ENCODE measurements at places on chromosomes 4 and X.
A peak's percentile ranks its signal among the peaks of the same experiment; 100 is the strongest.

DNA sequence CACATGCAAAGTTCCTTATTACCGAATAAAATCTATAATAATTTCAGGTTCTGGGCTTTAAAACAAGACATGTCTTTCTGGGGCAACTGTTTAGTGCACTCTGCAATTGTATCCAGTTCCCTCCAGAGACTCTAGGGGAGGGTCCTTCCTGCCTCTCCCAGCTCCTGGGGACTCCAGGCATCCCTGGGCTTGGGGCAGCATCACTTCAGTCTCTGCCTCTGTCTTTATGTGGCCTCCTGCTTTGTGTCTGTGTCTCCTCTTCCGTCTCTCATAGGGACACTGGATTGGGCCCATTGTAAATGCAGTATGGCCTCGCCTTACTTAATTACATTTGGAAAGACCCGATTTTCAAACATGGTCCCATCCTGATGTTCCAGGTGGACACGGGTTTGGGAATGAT lies 10.9 kb upstream of the ASMTL start:
- DNase-seq = no peak

DNA sequence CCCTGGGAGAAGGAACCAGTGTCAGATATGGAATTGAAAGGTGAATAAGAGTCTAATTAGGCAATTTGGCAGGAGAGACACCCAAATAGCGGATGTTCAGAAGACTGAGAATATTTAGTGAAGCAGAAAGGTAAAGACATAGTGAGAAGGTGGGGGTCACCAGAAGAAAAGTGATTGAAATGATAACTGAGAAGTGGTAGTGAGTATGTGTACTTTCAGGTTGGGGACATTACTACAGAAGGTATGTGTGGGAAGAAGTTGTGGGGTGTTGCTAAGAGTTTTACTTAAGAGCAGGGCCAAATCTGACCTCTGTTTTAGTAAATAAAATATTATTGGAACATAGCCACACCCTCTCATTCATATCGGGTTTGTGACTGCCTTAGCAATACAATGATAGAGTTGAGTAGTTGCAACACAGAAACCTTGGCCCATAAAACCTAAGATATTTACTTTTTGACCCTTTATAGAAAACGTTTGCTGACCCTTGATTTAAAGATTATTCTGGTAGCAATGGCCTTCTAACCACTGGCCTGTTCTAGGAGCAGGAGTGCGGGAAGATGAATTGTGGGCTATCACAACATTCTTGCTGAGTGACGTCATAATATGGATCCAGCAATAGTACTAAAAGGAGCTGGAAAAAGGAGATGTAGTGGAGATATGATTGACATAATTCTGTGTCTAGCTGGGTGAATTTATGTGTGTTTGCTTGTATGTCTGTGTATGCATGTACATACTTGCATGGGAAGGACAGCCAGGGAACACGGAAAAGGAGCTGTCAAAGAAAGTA lies 115.3 kb downstream of the HS3ST1 start:
- DNase-seq = no peak

DNA sequence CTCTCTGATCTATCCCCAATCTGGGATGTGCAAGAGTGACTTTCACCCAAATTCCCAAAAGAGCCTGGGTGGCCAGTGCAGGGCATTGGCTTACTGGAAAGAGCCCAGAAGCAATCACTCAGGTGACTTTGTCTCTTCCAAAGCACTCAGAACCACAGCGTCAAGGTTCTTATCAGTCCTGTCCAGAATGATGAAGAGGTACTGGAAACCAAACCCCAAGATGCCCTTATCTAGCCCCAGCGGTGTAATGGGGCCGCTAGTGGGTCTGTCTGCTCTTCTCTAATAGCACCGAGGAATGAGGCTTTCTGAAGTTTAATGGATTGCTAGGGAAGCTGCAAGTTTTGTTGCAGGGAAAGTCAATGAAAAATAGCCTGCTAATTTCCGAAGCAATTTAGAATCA lies 21.6 kb downstream of the CLNK start:
- DNase-seq = no peak

DNA sequence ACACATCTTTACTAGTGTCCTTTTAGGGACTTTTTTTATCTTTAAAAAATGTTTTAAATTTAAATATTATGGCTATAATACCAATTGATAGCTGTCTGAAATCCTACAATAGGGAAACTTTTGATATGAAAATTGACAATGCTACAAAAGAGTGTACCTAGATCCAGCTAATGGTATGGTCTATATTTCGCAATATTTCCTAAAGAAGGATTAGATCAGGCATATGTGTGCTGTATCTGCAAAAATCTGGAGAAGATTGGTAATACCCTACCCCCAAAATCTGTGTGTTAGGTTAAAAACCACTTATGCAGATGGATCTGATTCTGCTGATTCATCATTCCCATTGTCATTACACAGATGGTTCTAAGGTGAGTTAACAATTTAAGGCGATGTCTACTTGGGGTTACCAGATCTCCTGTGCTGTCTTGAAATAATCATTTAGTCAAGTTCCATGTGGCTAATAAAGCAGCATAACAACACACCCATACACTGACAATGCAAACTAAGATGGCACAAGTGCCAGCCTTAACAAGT lies 137.1 kb downstream of the GASK1B start:
- no peak for DNase-seq

DNA sequence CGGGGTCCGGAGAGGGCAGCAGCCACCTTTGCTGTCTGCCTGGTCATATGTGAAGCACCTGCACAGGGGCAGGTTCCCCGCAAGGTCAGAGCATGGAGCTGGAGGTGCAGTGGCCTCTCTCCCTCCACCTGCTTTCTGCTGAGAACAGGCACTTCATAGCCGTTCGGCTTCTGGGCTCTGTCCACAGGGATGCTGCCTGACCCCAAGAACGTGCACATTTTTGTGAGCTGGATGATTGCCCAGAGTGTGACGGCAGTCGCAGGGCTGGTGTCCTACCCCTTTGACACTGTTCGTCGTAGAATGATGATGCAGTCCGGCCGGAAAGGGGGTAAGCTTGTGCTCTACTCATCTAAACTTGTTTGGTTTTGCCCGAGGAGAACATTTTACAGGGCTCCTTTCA lies 2.5 kb downstream of the SLC25A4 start:
- DNase-seq = no peak

DNA sequence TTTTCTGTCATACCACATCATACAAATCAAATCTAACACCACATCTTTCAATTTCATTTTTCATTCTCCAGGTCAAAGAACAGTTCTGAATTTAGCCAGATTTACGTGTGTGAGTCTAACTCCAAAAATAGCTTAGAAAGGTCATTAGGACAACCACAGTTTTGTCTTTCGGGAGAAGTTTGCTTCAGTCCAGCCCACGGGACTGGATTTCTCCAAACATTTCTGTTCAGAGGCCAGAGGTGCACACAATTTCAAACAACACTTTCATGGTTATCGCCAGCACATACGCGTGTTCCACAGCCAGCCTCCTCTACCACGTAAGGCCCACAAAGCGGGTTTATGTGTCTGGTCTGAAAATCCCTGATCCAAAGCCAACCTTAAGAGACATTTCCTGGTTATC lies 65.9 kb downstream of the VEGFC start:
- peak; percentile 57 for DNase-seq

DNA sequence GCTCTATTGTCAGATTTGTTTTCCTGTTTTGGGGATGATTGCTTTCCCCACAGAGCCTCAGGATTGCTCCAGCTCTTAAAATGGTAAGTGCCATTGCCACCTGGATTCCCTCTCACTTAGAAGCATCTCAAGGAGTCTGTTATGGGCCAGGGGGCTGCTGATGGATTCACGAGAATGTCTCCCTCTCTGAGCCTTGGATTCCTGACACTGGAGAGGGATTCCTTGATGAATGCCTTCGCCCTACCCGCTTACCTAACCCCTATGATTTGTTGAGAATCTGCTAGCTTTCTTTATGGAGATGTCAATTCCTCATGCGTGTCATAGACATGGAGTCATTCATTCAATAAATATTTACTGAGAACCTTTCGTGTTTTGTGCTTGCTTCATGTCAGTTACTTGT lies 36.9 kb upstream of the TENM3 start:
- no peak for DNase-seq

- DNase-seq = no peak
Observed at GRCh38 chr4:99634742-99635360, 22.8 kb downstream of the C4orf54 start.

DNA sequence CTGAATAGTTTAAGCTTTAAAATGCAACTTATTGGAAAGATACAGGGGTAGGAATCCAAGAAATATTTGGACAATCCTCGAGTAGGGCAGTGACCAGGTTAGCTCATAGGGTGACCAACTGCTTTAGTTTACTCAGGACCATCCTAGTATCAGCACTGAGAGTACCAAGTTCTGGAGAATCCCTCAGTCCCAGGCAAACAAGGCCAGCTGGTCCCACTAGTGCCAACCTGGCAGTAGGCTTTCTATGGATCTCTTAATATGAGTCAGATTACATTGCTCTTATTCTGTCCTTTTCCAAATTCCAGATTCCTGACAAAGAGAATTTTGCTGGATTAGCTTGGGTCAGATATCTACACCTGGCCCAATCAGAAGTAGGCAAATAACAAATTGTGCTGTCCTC lies 493.7 kb downstream of the KCNIP4 start:
- no peak for DNase-seq

DNA sequence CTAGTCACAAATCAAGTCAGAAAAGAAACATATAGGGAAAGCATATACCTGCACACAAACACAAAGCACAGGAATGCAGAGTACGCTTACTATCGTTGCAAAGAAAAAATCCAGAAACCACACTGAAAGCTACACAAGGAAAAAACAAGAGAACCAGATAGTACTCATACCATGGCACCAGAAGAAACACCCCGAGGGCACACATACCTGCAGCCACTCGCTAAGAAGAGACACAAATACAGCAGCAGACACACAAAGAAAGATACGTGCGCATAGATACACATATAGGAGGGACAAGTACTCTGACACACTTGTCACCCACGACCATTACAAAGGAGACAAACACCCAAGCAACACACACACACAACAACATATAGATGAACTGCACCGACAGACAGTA lies 1.4 kb upstream of the SLC38A5 start:
- DNase-seq = peak; percentile 39

- no peak for DNase-seq
Observed at GRCh38 chr4:3387154-3387942, 54.4 kb upstream of the HGFAC start.

GRCh38 chr4:122577808-122578781 lies 42.8 kb downstream of the IL21 start:
- no peak for DNase-seq
